ENCODE measurements at places on chromosomes 5 and 9.

- DNase-seq: no peak
Measured at GRCh38 chr9:114000063-114000454, 78.0 kb downstream of the AMBP start.

DNA sequence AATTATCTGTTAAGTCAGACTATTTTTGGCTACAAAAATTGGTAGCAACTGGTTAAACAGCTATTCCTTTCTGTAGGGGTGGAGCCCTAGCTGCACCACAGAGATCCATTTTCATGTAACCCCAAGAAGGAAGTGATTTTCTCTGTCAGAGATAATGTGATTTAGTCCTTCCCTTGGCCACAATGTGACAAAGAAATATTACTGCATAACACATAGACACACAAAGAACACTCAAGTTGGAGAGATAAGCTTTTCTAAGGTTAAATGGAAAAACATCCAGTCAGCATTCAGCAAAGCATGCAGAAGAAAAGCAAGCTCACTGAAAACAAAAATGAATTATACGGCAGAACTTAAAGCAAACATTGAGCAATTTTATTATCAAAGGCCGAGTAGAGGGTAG lies 227.8 kb upstream of the CDH9 start:
- no peak for DNase-seq

DNA sequence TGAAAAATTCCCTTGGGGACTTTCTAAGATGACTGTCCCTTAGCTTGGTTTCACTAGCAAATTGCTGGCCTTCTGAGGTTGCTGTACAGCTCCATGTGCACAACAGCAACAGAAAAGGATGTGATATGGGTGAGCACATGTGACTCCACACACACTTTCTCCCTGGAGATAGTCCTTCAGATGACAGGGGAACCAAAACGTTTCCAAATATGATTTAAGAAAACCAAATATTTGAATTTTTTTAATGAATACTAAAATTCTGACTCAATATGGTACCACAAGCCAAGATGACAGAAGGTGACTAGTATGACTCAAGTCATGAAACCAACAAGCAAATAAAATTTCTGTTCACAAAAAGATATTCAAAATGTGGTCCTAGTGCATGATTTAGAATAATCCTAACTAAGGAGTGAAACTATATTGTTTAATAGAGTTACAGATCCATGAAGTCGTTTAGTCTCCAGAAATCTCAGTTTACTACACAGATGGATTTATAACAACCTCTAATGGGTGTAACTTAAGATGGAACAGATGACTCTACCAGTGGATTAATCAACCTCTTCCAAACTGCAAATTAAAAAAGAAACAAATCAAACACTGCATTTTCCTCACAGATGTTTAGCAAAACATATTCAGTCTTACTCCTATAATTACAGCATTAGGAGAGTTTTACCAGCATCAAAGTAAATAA lies 144.8 kb upstream of the PIK3R1 start:
- no peak for DNase-seq

- no peak for DNase-seq
Measured at GRCh38 chr9:85182383-85182782, 512.9 kb downstream of the NTRK2 start.

DNA sequence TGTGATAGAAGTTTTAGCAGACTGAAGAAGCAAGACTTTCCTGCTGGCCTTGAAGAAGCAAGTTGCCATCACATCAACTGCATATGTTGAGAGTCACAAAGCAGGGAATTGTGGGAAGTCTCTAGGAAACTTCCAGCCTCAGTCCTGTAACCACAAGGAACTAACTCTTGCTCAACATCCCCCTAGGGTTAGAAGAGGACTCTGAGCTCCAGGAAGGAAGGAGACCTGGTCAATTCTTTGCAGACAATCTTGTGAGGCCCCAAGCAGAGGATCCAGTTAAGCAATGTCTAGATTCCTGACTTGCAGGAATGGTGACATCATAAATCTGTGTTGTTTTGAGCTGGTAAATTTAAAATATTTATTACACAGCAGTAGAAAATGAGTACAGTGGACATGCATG lies 18.6 kb upstream of the ZNF366 start:
- DNase-seq: no peak

- DNase-seq: no peak
Measured at GRCh38 chr9:138067613-138068367, 190.2 kb downstream of the CACNA1B start.

GRCh38 chr5:115179030-115179393 lies 9.3 kb upstream of the TRIM36 start:
- no peak for DNase-seq

- DNase-seq: no peak
Measured at GRCh38 chr9:21316032-21316842, 11.1 kb upstream of the IFNA5 start.

- no peak for DNase-seq
Measured at GRCh38 chr5:113909782-113910181, 396.3 kb downstream of the YTHDC2 start.

DNA sequence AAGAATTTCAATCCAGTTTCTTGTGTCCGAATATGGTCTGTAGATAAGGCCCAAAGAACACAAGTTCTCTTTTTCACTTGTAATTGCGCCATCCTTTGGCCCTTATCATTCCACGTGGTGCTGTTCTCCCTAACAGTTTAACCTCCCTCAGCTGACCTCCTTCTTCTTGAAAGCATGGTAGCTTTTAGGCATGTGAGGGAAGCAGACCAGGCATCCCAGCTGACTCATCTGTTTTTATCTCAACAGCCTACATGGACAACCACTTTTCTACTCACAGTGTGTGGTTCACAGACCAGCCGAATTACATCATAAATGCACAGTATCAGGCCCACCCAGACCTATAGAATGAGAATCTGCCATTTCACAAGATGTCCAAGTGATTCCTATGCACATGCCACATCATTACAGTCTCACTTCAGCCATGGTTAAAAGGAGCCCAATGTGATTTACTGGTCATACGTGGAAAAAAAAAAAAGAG lies 26.9 kb upstream of the PLIN2 start:
- no peak for DNase-seq

- peak; percentile 57 for DNase-seq
Measured at GRCh38 chr5:172283020-172283861, at the start of gene UBTD2. TSS of gene UBTD2 (minus strand) at chr5:172283764. CDS start at chr5:172283665, 99 bp downstream.

GRCh38 chr5:154593071-154593470 lies 115.0 kb upstream of the HAND1 start:
- DNase-seq: no peak

- no peak for DNase-seq
Measured at GRCh38 chr5:173837654-173838053, 50.5 kb upstream of the CPEB4 start.

DNA sequence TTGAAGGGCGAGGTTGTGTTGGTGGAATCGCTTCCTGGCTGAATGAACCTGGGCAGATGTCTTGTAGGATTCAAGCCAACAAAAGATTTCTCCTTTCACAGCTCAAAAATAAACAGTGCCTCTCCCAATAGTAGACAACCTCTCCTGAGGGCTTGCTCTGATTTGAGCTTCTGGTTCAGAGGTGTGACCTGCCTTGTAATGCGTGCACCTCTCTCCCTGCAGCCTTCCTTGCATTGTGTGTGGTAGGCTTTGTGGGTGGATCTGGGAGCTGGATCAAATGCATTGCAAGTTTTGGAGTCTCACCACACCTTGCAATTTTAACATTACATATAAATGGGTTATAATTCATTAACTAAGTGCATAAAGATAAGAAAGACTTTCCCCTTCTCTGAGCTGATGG lies 96.9 kb upstream of the PTCH1 start:
- no peak for DNase-seq

GRCh38 chr5:6745706-6746222 lies 32.5 kb downstream of the TENT4A start:
- no peak for DNase-seq

- DNase-seq: no peak
Measured at GRCh38 chr5:86170194-86170593, 447.5 kb upstream of the COX7C start.

GRCh38 chr5:154514331-154514730 lies 36.3 kb upstream of the HAND1 start:
- no peak for DNase-seq

- DNase-seq: no peak
Measured at GRCh38 chr9:78236551-78236910, 656 bp downstream of the CEP78 start.

- no peak for DNase-seq
Measured at GRCh38 chr9:114693248-114693855, 11.4 kb upstream of the TEX48 start.

DNA sequence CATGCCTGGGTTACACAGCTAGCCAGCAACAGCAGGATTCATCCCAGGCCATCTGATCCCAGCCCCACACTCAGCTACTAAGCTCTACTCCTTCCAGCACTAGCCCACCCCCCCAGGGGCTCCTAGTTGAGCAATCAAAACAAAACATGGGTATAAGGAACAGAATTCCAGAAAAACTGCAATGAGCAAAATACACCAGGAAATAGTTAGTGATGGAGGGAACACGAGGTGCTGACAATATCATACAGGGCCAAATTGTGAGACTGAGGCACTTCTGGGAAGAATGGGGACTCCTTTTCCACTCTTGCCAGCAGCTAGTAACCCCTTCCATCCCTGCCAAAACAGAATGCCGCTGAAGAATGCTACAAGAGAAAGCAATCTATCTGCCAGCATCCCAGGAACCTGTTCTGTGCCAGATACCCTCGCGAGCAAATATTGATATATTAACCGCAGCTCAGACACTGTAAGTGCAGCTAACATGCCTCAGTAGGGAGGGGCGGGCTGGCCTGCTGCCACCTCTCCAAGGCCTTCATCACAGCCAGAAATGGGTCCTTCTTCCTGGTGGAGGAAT lies 161.4 kb downstream of the SLIT3 start:
- no peak for DNase-seq

GRCh38 chr5:24750355-24750754 lies 105.6 kb upstream of the CDH10 start:
- no peak for DNase-seq

DNA sequence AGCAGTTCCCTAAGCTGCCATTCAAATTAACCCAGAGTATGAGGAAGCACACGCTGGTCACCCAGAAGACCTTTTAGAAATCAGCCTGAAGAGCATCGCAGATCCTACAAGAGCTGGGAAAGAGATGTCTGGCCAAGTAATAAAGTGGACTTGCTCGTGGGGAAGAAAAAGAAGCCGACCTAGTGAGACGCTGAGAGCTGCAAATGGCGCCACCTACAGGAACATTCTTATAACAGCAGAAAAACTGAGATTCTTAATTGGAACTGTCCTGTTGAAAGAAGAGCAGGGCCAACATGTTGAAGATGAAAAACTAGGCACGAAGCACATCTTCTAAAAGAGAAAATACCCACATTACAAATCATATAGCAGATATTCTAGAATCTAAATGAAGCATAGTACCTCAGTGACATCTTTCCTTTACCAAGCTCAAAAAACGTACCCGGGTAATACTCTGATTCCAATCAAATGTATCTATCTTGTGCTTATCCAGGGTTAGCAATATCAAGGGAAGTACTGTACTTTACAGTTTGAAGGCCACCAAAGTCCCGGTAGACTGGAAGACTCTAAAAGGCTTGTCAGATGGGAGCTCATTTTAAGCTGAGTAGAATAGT lies 3.9 kb upstream of the GNAQ start:
- DNase-seq: peak; percentile 18

DNA sequence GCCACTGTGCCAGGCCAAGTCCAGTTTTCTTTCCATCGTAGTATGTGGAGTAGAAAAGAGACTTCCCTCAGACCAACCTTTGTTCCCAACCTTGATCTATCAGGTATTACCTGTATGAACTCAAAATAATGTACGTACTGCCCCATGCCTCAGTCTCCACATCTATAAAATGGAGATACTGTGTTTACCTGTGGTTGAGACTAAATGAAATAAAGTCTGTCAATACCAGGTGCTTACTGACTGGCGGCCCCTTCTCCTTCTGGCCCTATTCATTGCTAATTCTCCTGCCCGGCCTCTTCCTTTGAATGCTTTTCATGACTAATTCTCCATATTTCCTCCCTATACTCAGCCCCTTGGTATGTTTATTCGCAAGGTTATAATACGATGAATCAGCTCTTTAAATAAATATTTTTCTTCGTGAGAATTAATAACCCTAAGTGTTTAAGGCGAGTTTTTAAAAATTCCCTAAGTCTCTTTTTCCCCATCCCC lies 89.6 kb upstream of the BASP1 start:
- DNase-seq: no peak

- no peak for DNase-seq
Measured at GRCh38 chr9:35725362-35725761, 6.6 kb downstream of the TLN1 start.

GRCh38 chr9:88716596-88717290 lies 181.8 kb downstream of the NXNL2 start:
- no peak for DNase-seq

GRCh38 chr5:134370871-134371833 lies at the start of gene UBE2B:
TSS of gene UBE2B (plus strand) at chr5:134371569. CDS start at chr5:134371596, 27 bp downstream.
- DNase-seq: peak; percentile 96

- DNase-seq: no peak
Measured at GRCh38 chr5:10838038-10838437, 77.0 kb upstream of the DAP start.

DNA sequence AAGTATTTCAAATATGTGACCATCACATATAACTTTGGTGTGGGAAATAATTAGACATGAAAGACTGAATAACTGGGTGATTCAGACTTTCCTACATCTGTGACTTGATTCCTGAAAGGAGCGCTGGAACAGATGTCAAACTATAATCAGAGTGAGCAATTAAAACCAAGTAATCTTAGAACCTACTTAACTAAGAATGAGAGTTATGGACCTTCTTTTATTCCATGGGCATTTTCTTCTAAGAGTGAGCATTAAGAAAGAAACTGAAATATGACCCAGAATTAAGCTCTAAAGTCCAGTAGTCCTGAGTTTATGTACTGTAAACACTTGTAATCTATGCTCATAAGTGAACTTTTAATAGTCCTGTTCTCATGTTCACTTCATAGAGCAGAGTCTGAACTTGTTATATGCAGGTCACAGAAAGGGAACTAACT lies 68.4 kb downstream of the PAM start:
- DNase-seq: no peak

GRCh38 chr5:38515092-38515491 lies 41.4 kb downstream of the LIFR start:
- no peak for DNase-seq

GRCh38 chr5:582936-583635 lies 29.1 kb upstream of the CEP72 start:
- DNase-seq: no peak

GRCh38 chr5:76990899-76991459 lies 38.1 kb downstream of the CRHBP start:
- DNase-seq: no peak

DNA sequence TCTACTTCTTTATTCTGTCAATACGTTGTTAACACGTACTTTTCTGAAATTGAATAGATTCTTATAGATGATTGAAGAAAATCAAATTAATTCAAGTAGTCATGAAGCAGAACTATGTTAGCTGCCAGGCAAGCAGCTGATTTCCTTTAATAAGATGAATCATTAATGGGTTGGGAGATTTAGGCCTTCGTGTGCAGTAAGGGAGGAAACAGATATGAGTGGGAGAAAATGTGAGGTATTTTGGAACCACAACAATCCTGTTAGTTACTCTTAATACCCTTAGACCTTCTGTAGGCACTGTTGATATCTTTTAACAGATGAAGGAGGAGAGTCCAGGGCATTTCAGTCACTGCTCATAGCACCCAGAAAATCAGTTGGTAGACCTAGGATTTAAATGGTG lies 121.0 kb downstream of the AOPEP start:
- DNase-seq: no peak

Measured in activated CD4-positive, CD25-positive, alpha-beta regulatory T cell (primary cell).